Gastroesophageal sphincter (tissue), 4 donors: ENCODE measurements at places on chromosomes 1 and 21. TPM values are rescaled to one million over a fixed set of nuclear protein-coding genes. Genes with fewer than 3 reads are reported as not detected.

GRCh38 chr21:41763398-41763931 lies 3.4 kb downstream of the RIPK4 start:
- no peak overlapping the region for H3K27ac ChIP-seq
- H3K27me3 ChIP-seq: peaks cover 100% of the 10 kb centered on the region
- no peaks in the 10 kb centered on the region for H3K36me3 ChIP-seq
- H3K4me1 ChIP-seq: no peaks in the 10 kb centered on the region
- ATAC-seq: no peak
- H3K4me3 ChIP-seq: no peak overlapping the region

DNA sequence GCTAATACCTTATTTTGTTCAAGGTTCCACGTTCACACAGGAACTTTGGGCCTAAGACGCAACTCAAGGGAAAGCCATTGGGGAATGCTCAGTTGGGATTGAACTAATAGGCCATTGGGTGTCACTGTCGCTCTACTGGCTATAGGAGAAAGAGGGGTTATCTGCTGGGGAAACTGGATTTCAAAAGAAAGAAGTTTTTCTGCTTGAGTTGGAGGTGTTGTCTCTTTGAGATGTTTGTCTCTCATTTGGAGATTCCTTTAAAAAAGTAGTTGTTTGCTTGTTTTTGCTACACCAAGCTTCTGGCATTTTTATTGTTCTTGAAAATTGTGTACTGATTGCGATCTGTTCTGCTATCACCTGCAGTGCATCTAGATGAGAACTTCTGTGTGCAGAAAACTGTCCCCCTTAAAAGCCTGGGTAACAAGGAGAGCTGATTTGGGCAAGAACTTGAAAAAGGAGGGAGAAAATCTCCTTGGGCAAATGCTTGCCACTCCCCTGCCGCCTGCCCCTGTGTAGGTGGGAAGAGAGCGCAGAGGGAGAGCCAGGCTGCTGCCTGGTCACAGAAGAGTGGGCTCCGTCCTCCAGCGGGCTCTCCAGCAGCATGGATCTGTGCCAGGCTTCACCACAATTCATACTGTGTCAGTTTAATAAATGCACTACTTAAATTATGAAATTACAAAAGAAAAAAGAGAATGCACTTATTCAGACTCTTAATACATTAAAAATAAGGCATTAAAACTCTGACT lies 39.9 kb downstream of the PEX14 start:
- no peaks in the 10 kb centered on the region for H3K27me3 ChIP-seq
- ATAC-seq: no peak
- H3K4me3 ChIP-seq: no peak overlapping the region
- H3K4me1 ChIP-seq: no peaks in the 10 kb centered on the region

GRCh38 chr1:2194319-2194897 lies at the start of gene FAAP20:
Gene FAAP20, minus strand, starts transcription at chr1:2194772. Its CDS starts 23 bp downstream, at chr1:2194749.
- no peaks in the 10 kb centered on the region for H3K36me3 ChIP-seq
- H3K4me3 ChIP-seq: peak within 1 kb of the TSS; percentile 79
- no peaks in the 10 kb centered on the region for H3K27me3 ChIP-seq
- ATAC-seq: peak; percentile 58
- peak within 1 kb of the TSS; percentile 96 for H3K27ac ChIP-seq
- peaks cover 75% of the 10 kb centered on the region for H3K4me1 ChIP-seq

DNA sequence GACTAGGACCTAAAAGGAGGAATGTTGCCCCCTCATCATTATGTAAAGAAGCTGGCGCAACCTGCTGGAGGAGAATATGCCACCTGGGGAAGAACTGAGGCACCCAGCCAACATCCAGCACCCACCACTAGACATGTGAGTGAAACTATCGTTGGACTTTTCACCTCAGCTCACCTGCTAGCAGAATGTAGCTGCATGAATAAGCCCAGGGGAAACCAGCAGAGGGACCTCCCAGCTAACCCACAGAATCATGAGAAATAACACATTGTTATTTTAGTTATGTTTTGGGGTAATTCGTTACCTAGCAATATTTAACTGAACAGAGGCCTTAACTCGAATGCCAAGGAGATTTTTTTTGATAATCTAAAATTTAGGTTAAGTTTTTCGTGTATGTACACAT lies 542.5 kb upstream of the DAB1 start:
- H3K4me1 ChIP-seq: no peaks in the 10 kb centered on the region
- no peak overlapping the region for H3K4me3 ChIP-seq
- no peak overlapping the region for H3K27ac ChIP-seq

DNA sequence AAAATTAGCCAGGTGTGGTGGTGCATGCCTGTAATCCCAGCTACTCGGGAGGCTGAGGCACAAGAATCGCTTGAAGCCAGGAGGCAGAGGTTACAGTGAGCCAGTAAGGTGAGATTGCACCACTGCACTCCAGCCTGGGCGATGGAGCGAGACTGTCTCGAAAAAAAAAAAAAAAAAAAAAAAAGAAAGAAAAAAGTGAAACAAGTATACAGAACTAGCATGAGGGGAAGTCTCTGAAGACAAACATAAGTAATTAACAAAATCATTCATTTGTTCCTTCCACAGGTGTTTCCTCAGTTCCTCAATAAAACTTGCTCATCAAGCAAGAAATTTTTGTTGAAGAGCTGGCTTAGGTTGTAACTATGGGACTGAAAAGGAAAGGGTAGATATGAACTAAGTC lies 52.2 kb upstream of the CNN3 start:
- H3K36me3 ChIP-seq: no peaks in the 10 kb centered on the region
- peak overlapping the region; percentile 7 for H3K27ac ChIP-seq
- H3K4me3 ChIP-seq: no peak overlapping the region
- no peaks in the 10 kb centered on the region for H3K4me1 ChIP-seq

- peaks cover 9% of the 10 kb centered on the region for H3K4me1 ChIP-seq
- no peak for ATAC-seq
- H3K4me3 ChIP-seq: no peak overlapping the region
- H3K27me3 ChIP-seq: no peaks in the 10 kb centered on the region
These were observed 19.5 kb downstream of the RNF115 start for GRCh38 chr1:145804235-145805045.

GRCh38 chr1:170727963-170728362 lies 64.0 kb downstream of the PRRX1 start:
- no peak for ATAC-seq
- H3K27me3 ChIP-seq: no peaks in the 10 kb centered on the region
- no peak overlapping the region for H3K4me3 ChIP-seq
- no peaks in the 10 kb centered on the region for H3K36me3 ChIP-seq

- H3K27me3 ChIP-seq: no peaks in the 10 kb centered on the region
- H3K36me3 ChIP-seq: no peaks in the 10 kb centered on the region
- no peaks in the 10 kb centered on the region for H3K4me1 ChIP-seq
- no peak overlapping the region for H3K27ac ChIP-seq
- H3K4me3 ChIP-seq: no peak overlapping the region
- no peak for ATAC-seq
These were observed 7.4 kb downstream of the DCST2 start for GRCh38 chr1:155026154-155026553.

- H3K27ac ChIP-seq: peak within 1 kb of the TSS; percentile 85
- H3K27me3 ChIP-seq: no peaks in the 10 kb centered on the region
- H3K36me3 ChIP-seq: peaks cover 26% of the 10 kb centered on the region
- ATAC-seq: peak; percentile 70
- peak within 1 kb of the TSS; percentile 51 for H3K4me3 ChIP-seq
These were observed at the start of gene OLFML3 for GRCh38 chr1:113978863-113979702. Gene OLFML3, plus strand, starts transcription at chr1:113979474. Its CDS starts 43 bp downstream, at chr1:113979517.

DNA sequence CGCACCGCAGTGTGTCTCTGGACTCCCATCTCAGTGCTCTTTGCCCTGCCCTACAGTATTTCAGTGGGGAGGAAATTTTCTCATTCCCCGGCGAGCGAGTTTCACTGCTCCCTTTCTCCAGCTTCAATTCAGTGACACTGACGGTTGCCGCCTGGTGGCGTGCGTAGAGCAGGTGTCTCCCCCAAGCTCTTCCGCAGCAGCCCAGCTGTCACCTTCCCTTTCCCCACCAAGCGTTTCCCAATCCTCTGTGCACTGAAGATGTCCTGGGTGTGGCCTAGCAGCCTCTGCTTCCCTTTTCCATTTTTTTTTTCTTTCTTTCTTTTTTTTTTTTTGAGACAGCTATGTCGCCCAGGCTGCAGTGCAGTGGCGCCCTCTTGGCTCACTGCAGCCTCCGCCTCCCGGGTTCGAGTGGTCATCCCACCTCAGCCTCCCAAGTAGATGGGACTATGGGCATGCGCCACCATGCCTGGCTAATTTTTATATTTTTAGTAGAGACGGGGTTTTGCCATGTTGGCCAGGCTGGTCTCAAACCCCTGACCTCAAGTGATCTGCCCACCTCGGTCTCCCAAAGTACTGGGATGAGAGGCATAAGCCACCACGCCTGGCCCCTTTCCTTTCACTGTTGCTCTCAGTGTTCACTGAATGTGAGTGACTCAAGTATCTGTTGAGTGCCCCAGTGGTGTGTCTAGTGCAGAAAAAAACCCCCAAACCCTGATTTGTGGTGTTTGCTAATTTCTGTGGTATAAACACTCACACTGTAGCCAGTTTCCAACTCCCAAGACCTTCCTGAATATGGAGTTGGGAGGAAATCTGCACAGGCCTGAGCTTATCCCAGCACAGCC lies 30.1 kb downstream of the TNFRSF1B start:
- H3K27ac ChIP-seq: no peak overlapping the region
- no peak overlapping the region for H3K4me3 ChIP-seq
- H3K27me3 ChIP-seq: peaks cover 12% of the 10 kb centered on the region
- ATAC-seq: peak; percentile 76
- no peaks in the 10 kb centered on the region for H3K36me3 ChIP-seq
- H3K4me1 ChIP-seq: no peaks in the 10 kb centered on the region

DNA sequence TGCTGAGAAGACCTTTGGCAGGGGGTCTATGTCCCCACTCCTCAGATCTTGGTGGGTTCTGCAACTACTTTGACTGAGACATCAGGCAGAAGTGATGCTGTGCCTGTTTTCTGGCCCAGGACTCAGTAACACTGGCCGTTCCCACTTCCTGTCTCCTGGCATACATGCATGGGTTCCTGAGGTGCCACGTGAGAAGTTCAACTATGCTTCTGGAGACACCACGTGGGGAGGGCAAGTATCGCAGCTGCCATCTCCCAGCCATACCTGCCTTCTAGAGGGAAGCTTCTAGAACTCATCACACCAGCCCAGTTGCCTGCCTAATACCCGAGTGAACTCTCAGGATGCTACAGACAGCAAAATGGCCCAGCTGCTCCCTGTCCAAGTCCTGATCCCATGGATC lies 65.8 kb downstream of the TRABD2B start:
- no peaks in the 10 kb centered on the region for H3K36me3 ChIP-seq
- no peak for ATAC-seq
- H3K27me3 ChIP-seq: no peaks in the 10 kb centered on the region
- H3K27ac ChIP-seq: no peak overlapping the region

GRCh38 chr1:116273042-116273783 lies 99.8 kb upstream of the ATP1A1 start:
- H3K4me1 ChIP-seq: no peaks in the 10 kb centered on the region
- no peak for ATAC-seq
- no peaks in the 10 kb centered on the region for H3K27me3 ChIP-seq
- H3K4me3 ChIP-seq: no peak overlapping the region

- H3K4me3 ChIP-seq: peak overlapping the region; percentile 99
- peaks cover 7% of the 10 kb centered on the region for H3K36me3 ChIP-seq
- H3K4me1 ChIP-seq: peaks cover 70% of the 10 kb centered on the region
- no peak overlapping the region for H3K27ac ChIP-seq
- ATAC-seq: no peak
These were observed 2.9 kb downstream of the ARF1 start for GRCh38 chr1:228085287-228085951.

GRCh38 chr1:93670141-93670540 lies 11.5 kb downstream of the BCAR3 start:
- H3K4me1 ChIP-seq: peaks cover 28% of the 10 kb centered on the region
- no peaks in the 10 kb centered on the region for H3K27me3 ChIP-seq
- no peak for ATAC-seq
- H3K27ac ChIP-seq: peak overlapping the region; percentile 43
- H3K4me3 ChIP-seq: no peak overlapping the region
- H3K36me3 ChIP-seq: peaks cover 26% of the 10 kb centered on the region

- peaks cover 30% of the 10 kb centered on the region for H3K4me1 ChIP-seq
- no peaks in the 10 kb centered on the region for H3K27me3 ChIP-seq
- peak; percentile 50 for ATAC-seq
- no peak overlapping the region for H3K4me3 ChIP-seq
- H3K27ac ChIP-seq: no peak overlapping the region
- no peaks in the 10 kb centered on the region for H3K36me3 ChIP-seq
These were observed 52.3 kb downstream of the BCAR3 start for GRCh38 chr1:93629101-93630059.

GRCh38 chr1:240771450-240771849 lies 159.5 kb upstream of the GREM2 start:
- H3K27me3 ChIP-seq: peaks cover 6% of the 10 kb centered on the region
- H3K36me3 ChIP-seq: no peaks in the 10 kb centered on the region
- no peak overlapping the region for H3K27ac ChIP-seq
- H3K4me3 ChIP-seq: no peak overlapping the region

Gene CLDN17
- total RNA-seq: not detected

Gene ALDH9A1
- total RNA-seq: 90.4 TPM
